Stimulated activated naive CD4-positive, alpha-beta T cell treated with Interleukin-2 at 50 U/mL for 16 hours (primary cell): ENCODE measurements at places on chromosomes 7 and 10.

DNA sequence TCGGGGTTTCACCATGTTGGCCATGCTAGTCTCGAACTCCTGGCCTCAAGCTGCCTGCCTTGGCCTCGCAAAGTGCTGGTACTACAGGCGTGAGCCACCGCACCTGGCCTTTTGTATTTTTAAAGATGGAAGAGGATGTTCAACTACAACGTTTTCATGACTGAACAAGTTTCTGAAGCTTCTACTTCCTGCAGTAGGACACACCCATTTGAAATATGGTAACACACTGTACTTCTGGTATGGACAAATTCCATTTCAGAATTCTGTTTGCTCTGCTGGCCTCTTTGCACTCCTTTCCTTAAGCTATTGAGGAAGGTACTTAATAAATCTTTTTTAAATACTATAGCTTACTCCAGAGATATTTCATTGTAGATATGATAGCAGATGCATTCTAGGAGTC, 10.9 kb upstream of the CDK1 start:
- no peak for DNase-seq

GRCh38 chr7:132866144-132866531, 215.8 kb downstream of the CHCHD3 start:
- DNase-seq = no peak

DNA sequence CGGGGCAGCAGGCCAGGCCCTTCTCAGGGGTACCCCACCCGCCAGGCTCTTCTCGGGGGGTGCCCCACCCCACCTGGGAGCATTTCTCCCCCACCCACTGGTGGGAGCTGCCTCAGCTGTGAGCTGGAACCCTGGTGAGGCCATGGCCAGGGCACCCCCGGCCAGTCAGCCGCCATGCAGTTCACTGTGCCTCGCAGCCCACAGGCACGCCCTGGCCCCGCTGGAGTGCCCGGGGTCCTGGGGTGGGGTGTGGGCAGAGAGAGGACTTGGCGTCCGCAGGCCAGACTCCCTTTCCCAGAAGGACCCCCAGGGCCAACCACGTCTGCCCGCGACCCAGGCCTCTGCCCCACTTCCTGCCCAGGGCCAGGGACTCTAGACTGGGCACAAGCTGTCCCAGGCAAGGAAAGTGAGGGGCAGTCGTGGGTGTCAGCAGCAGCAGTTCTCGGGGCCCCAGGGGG, 13.1 kb downstream of the DPYSL4 start:
- DNase-seq = no peak

GRCh38 chr7:99824091-99824490, 3.7 kb upstream of the CYP3A43 start:
- DNase-seq = no peak

DNA sequence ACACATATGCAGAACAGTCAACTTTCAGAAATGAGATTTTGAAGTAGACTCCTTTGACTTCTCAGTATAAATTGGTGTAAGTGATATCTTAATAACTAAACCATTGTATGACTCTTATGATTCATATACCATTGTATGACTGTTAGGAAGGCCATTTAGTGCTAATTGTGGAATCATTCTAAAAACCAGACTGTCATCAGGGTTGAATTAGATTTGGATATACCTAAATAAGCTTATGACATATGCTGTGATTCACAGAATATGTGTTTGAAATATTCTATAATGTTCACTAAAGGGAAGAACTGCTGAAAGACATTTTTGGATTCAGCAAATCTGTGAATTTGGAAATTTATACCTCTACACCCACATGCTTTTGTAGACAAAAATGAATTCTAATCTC, 438.1 kb downstream of the MDFIC start:
- DNase-seq = no peak

- DNase-seq = no peak
Measured at GRCh38 chr7:125661006-125661405, 731.4 kb upstream of the POT1 start.

GRCh38 chr7:49635800-49636199, 137.6 kb upstream of the VWC2 start:
- no peak for DNase-seq

GRCh38 chr7:152868122-152869040, 108.8 kb downstream of the ACTR3B start:
- no peak for DNase-seq

GRCh38 chr10:17387861-17388503, 66.4 kb downstream of the ST8SIA6 start:
- DNase-seq = no peak

DNA sequence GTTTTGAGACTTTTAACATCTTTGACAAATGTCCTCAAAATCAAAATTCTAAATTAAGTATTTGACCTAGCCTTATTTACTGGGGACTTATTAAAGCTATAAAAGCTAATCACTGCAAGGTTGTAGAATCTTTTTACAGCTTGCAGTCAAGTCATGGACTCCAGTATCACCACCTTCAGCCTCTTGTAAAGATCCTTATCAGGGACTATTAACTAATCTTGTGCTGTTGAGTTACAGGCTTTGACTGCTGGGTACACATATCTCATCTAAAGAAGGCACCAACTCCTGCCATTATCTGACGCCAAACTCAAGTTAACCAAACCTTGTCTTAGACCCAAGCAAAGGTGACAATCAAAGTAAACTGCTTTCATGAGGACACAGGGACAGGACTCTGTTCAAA, 621.0 kb upstream of the IGFBP3 start:
- DNase-seq = no peak

DNA sequence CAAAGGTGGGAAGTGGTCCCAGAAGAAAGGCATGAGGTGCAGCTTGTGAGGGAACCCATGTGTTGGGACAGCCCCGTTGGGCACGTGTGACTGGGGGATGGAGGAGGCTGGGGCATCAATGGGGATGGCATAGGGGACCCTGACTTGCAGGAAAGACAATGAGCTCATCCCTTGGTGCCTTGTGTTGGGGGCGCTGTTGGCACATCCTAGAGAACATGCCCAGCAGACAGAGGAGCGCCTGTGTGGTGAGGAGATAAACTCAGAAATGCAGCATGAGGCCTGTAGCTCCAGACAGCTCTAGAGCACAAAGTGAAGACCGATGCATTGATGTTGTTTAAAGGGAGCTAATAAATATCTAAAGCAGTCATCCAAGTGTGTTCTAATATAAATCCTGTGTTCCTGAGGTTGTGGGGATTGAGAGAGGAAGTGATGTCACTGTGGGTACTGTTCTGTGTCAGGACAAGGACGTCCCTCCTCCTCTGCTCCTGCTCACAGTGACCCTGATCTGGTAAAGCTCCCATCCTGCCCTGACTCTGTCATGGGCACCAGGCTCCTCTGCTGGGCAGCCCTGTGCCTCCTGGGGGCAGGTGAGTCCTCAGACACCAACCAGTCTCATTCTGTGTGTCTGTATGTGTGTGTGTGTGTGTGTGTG, 126.1 kb upstream of the PRSS58 start:
- DNase-seq = no peak

DNA sequence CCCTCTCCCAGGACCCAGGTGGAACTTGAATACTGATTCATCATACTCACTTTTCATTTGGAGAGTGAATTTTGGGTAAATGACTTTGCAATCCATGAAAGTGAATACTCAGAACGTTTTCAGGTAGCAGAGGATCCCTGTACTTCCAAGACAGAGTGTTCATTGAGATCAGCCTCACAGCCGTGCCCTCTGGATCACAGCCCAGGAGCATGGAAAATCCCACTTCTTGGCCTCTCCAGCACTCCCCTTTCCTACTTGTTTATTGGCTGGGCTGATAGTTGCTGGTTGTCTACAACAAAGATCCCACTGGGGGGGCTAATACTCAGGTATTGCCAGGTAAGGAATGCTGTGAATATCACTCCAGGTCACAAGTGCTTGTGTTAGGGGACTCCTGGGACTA, 5.9 kb downstream of the GCK start:
- DNase-seq = no peak
